ENCODE measurements at places on chromosomes 6 and 20.
A peak's percentile ranks its signal among the peaks of the same experiment; 100 is the strongest.

DNA sequence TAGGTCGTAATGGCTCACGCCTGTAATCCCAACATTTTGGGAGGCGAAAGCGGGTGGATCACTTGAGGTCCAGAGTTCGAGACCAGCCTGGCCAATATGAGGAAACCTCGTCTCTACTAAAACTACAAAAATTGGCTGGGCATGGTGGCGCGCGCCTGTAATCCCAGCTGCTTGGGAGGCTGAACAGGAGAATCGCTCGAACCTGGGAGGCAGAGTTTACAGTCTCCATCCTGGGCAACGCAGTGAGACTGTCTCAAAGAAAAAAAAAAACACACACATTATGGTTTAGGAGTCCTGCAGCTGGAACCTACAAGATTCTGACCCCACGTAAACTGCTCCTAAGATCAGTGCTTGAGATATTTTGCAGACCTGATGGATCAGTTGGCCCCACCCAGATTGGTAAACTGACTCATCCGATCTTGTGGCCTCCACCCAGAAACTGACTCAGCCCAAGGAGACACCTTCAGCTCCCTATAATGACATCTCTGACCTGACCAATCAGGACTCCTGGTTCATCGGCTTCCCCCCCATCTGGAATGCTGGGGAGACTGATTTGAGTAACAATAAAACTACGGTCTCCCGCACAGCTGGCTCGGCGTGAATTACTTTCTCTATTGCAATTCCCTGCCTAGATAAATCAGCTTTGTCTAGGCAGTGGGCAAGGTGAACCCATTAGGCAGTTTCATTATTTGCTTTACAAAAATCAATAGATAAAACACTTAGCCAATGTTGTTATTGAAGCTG is 96.2 kb upstream of the BTN3A2 start:
- no peak for DNase-seq

- no peak for DNase-seq
Observed at GRCh38 chr6:106617302-106617701, 12.0 kb downstream of the RTN4IP1 start.

DNA sequence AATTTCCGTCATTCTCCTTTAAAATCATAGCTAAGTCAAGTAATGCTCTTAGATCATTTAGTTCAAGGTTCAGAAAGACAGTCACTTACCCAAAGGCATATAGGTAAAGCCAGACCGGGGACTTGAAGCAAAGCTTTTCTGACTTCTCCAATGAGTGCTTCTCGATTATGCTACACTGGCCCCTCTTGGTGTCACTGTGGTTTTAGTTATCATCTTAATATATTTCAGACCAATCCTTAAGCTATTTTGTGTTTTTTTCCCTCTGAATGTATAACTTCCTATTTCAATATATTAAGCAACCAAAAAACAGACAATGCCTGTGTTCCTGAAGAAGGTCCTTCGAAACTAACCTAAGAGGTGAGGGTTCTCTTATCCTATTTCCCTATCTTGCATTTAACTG is 3.9 kb downstream of the PRDM1 start:
- DNase-seq = no peak

- no peak for DNase-seq
Observed at GRCh38 chr6:149208134-149208601, 109.3 kb upstream of the TAB2 start.

DNA sequence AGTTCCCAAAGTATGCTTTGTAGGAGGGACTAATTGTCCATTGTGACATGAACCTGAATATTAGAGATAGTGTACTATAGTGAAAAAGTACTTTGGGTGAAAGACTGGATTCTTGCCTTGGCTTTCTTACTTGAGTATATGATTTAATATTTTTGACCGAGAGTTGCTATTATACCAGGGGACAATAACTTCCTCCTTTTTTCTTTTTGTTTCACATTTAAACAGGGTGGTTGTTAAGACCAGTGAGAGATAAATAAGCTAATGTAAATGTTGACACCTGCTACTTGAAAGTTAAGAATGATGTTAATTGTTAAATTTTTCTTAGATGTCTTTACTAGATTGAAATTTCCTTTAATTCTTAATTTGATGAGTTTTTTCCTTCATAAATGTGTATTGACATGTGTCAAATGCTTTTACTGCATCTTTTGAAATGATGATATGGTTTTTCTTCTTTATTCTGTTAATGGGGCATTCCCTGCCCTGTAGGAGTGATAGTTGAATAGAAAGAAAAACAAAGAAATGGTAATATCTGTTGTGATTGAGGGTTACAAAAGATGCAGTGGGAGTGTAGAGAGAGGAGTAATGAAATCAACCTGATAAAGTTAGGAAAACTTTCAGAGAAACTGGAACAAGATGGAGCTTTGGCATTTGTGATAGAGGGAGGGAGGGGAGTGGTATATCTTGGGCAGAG is 48.4 kb downstream of the ZFAND3 start:
- no peak for DNase-seq

GRCh38 chr20:63520934-63521601 is 503 bp downstream of the PPDPF start:
- peak; percentile 44 for DNase-seq

DNA sequence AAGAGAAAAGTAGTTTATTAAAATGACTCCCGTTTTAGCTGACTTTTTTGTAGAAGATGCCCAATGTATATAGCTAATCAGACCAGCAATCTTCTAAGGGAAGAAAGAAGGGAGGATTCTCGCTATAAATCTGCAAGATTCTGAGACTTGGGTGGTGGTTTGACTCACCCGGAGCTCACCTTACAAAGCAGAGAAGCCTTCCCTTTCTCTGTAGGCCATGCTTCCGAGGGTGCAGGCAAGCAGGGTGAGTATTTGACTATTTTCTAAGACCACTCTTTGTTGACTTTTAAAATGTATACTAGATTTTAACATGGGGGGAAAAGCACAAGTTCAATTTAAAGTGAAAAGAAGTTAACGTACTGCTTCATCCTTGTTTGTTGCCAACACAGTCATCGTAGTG is 2.7 kb downstream of the OLIG3 start:
- no peak for DNase-seq

GRCh38 chr6:151103266-151103665 is 136.5 kb upstream of the AKAP12 start:
- DNase-seq = no peak

- no peak for DNase-seq
Observed at GRCh38 chr6:107668743-107669474, 155.2 kb downstream of the SCML4 start.

- DNase-seq = peak; percentile 30
Observed at GRCh38 chr20:60210779-60211617, 252.8 kb downstream of the CDH26 start.

GRCh38 chr6:137878486-137879285 is 11.6 kb downstream of the TNFAIP3 start:
- no peak for DNase-seq

DNA sequence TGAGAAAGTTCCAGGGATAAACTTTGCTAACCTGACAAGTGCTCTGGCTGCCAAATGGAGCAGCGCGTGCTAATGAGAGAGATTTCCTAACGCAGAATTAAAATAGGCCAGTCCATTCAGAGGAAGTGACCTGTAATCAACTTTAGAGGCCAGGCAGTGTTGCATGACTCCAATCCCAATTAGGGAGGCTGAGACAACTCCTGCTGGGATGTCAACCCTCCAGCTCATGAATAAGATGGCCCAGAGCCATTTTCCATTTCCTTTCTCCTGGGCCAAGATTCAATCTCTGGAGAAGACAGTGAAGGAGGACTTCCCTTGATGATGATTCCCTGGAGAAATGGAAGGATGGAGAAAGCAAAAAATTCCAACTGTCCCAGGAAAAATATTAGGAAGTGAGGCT is 241.5 kb upstream of the RNF24 start:
- DNase-seq = no peak

DNA sequence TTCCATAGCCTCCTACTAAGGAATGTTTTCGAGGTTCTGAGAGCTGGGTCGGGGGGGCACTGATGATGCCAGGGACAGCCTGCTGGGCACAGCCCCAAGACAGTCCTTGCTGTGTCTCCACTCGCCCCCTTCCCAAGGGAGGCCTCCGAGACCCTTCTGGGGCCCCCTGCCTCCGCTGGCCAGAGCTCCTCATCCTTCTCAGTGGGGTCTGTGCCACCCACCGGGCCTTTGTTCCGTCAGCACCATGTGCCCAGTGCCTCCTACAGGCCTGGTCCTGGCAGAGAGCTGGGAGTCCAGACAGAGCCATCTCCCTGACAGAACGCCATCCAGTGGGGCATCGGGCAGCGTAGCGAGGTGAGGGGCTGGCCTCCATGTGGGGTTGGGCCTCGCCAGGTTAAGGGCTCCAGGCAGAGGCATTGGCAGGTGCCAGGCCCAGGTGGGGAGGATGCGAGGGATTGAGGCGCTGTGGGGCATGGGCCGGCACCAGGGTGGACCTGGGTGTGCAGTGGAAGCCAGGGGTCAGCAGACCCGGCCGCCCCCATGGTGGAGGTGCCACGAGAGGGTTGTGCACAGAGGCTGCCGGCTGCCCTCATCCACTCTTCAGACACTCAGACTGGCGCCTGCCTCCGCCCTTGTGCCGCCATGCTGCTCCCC is 13.3 kb downstream of the RBM38 start:
- no peak for DNase-seq

DNA sequence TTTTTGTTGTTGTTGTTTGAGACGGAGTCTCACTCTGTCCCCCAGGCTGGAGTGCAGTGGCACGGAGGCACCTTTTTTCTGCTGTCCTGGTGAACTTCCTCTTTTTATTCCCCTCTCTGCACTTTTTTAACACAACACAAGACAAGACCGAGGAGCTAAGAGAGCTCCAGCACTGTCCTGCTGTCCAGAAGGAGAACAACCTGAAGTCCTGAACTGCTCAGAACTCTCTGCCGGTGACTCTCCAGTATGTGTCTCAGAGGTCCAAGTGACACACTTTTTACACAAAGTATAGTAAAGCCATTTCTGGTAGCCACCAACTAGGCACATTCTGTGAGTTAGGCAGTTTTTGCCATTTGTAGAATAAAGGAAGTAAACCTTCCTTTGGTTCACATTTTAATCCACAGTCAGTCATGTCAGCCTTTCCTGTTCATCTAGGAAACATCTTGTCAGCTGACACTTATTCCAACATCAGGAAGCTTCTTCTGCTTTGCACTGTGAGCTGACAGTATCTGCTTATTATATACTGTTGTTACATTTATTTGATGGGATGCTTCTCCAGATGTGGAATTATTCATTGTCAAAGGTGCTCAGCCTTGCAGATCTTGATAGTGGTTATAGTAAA is 28.1 kb upstream of the TXNDC5 start:
- DNase-seq = no peak

GRCh38 chr6:161038229-161039031 is 46.9 kb downstream of the MAP3K4 start:
- no peak for DNase-seq

GRCh38 chr6:138959521-138959920 is 28.5 kb downstream of the REPS1 start:
- DNase-seq = no peak

DNA sequence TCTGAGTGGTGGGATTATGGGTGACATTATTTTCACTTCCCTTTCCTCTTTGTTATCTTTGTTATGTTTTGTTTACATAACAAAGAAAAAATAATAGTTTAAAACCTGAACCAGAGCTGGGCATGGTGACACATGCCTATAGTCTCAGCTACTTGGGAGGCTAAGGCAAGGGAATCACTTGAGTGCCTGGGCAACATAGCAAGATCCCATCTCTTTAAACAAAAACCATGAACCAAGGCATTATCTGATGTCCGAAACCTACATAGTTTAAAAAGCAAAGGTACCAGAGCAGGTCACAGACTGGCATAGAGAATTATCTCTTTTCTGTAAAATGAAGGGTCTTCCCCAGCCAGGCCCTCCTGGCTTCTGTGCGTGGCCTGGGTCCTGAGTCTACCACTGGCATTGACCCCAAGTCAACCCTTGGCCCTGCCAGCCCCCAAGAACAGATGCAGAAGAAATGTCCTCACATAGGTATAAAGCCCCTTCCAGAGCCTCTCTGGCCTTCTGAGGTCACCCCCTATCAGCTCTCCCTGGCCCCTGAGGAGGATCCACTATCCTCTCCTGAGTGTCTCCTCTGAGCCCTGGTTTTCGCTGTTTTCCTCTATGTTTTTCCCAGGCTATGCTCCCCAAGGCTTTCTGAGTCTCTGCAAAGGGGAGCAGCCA is 81.3 kb downstream of the TRERF1 start:
- no peak for DNase-seq

GRCh38 chr6:34324738-34325444 is 67.6 kb downstream of the NUDT3 start:
- no peak for DNase-seq

DNA sequence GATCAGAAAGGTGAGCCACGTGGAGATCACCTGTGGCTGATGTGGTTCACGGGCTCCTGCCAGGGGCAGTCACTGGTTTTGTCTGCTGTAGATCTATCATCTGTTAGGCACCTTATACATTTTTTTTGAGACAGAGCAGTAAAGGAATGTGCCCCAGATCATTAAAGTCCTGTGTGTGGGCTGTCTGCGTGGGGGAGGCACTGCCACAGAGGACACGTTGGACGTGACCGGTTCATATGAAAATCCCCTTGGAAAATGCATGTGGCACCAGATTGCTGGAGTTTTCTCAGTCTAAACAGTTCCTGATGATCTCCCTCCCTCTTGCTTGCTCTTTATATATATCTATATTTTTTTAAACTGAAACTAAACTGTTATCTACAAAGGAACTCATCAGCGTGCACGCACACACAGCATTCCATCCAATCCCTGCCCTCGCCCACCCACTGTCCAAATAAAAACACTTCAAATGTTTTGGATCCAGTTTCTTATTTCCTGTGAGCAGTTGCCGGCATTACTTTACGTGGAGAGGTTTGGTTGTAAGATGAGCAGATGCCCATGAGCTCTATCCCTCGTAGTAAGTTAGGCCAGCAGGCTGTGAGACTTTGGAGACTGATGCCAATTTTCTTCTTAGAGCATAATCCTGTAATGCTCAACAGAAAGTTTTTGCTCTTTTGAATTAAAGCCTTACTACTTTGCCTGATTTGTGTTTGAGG is 161.6 kb upstream of the EXOC2 start:
- DNase-seq = no peak

- no peak for DNase-seq
Observed at GRCh38 chr20:26218301-26218700, 521.6 kb upstream of the ZNF337 start.

- DNase-seq = no peak
Observed at GRCh38 chr6:167980911-167981580, 16.4 kb upstream of the KIF25 start.

DNA sequence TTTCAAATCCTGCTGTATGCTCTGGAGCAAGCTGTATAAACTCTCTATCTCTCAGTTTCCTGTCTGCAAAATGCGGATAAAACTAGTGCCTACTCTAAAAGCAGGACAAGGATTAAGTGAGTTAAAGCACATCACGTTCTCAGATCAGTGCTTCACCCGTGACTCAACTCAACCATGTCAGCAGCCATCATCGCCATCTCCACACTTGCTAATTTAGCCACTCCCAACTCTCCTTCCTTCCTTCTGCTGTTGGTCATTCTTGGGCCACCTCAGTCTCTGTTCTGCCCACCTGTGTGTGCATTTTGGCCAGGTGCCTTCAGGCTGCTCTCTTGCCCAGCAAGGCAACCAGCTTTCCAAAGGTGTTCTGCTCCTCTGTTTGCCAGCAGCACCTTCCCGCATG is 260.0 kb upstream of the CDYL start:
- no peak for DNase-seq

DNA sequence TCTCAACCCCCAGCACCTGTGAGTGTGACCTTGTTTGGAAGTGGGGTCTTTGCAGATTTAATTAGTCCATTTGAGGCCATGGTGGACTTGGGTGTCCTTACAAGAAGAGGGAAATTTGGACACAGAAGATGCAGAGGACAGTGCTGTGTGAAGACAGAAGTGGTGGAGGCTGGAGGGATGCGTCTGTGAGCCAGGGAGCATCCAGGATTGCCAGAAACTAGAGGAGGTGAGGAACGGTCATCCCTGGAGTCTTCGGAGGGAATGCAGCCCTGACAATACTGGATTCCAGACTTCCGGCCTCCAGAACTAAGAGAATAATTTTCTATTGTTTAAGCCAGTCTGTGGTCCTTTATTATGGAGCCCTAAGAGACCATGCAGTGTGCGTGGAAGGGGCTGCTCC is 22.9 kb upstream of the NPBWR2 start:
- no peak for DNase-seq

Measured in stimulated activated CD4-positive, alpha-beta T cell treated with anti-CD3 and anti-CD28 coated beads, Interleukin-1b, Interleukin-23, amount 100 ng/mL, for 24 hours (primary cell).